Activated CD4-positive, alpha-beta T cell treated with anti-CD3 and anti-CD28 coated beads, Interleukin-2, amount 50 U/mL, for 48 hours (primary cell): ENCODE measurements at places on chromosomes 4 and X.

DNA sequence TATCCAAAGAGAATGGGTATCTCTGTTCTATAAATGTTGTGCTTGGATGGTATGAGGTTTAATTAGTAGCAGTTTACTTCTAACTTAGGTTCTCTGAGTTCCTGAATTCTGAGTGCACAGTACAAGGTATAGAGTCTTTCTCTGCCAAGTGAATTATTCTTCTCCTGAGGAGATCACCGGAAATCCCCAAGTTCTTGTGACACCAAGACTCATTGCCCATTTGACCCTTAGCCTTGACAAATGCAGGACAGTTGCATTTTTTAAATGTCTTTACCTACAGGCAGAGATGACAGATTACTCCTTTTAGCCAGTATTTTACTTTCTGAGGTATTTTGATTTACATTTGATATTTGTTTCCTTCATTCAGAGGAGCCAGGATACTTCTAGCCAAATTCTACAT is 72.9 kb downstream of the MAOA start:
- DNase-seq, result no peak

GRCh38 chr4:74364652-74365491 is at the start of gene EREG:
TSS of gene EREG (plus strand) at chr4:74365145. CDS start at chr4:74365309, 164 bp downstream.
- DNase-seq, result peak; percentile 21

DNA sequence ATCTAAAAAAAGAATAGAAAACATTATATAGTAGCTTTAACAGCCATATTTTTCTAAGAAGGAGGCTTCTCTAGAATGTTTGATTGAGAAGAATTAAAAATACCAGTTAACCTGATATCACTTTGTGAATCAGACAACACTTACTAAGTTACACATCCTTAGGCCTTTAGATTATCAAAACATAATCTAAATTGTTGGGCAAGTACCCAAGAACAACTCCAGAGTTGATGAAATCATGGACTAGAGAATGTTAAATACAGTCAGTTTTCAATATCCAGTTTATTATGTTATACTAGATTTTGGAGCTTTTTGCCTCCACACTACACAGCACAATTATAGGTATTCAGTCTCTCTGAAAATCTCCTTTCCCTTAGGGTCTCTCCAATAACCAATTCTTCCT is 39.6 kb downstream of the ARL13A start:
- no peak for DNase-seq

GRCh38 chrX:98398542-98398941 is 1514.8 kb downstream of the RPA4 start:
- DNase-seq, result no peak

GRCh38 chrX:9873952-9874351 is 87.7 kb downstream of the SHROOM2 start:
- peak; percentile 44 for DNase-seq

DNA sequence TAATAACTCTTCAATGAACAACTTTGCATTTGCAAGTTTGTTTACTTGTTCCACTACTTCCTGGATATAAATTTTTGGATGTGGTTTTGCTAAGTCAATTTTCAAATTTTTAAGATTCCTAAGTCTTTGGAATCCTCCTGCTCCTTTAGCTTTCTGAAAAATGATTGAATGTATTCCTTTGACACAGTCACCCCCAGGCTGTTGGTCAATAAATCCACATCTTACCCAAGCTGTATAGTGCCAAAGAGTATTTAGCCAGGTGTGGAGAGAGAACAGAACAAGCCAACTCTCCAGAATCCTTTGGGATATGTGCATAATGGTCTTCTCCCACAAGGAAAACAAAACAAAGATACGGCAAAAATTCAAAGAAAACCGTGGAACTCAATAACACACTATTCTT is 56.9 kb upstream of the INTU start:
- no peak for DNase-seq

DNA sequence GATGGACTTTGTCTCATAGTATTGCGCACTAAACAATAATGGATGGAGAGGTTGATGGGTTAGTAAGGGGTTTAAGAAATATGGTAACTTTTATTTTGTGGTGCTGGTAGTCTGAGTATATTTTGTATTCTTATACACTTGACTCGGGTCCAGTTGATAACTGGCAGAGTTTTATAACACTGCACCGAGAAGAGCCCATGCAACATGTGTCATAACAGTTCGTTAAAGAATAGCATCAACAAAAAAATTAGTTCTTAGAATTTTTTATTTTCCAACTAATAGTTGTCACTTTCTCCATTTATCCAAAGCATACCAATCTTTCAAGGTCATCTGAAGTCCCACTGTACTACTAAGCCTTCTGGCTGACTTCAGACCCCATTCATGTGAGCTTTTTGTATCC is 175.1 kb downstream of the SOWAHB start:
- DNase-seq, result no peak

GRCh38 chr4:63348735-63349673 is 1060.2 kb downstream of the TECRL start:
- DNase-seq, result no peak

DNA sequence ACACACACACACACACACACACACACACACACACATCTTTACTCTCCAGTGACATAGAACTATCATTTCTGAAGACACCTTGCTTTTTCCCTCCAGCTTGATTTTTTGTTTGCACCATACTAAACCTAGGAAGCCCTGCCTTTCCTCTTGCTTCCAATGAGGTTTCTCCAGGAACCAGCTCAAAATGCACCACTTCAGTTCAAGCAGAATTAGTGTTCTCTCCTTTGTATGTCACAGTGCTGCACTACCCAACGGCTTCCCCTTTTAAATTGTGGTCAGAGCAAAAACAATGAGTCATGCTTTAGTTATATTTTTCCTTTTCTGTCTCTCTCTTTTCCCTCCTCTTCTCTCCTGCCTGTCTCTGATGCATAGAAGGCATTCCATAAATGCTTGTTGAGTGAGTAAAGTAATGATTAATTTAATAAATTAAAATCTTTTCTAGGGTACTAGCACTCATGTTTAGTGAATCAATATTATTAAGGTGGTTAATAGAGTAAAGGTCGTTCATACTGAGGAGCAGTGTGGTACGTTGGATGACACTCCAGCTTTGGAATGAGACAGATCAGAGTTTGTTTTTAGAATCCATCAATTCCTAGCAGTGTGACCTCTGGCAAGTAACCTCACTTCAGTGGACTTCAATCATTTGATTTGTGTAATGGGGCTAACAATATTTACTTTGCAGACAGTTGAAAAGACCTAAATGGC is 5.9 kb downstream of the RTL3 start:
- no peak for DNase-seq

DNA sequence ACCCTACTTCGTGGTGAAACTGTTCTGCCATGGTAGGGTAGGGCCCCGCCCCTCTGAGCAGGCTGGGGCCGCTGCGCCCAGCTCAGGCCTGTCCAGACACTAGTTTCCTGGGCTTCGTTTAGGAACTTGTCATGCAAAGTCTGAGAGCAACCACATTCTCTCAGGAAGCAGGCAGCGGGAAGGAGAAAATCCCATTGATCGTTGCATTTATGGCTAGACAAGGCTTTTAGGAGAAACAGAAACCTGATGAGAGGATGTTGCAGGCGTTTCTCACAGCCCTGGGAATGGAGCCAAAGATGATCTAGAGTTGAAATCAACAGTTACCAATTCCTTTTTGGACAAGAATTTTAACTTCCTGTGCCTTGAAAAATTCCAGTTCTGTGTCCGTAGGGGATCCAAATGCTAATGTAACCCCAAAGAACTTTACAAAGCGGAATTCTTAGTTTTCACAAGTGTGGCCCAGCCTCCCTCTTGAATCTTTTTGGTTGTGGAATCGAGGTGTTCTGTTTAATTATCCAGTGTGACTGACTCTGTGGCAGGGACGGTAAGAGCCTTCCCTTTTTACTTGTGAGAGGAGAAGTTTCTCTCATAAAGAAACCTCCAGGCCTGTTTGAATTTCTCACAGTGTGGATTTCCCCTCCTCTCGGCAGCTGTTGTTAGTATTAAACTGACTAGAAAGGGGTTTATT is 4.5 kb upstream of the CXCL9 start:
- DNase-seq, result no peak

GRCh38 chr4:82076359-82076758 is 297.4 kb downstream of the HNRNPD start:
- DNase-seq, result no peak

DNA sequence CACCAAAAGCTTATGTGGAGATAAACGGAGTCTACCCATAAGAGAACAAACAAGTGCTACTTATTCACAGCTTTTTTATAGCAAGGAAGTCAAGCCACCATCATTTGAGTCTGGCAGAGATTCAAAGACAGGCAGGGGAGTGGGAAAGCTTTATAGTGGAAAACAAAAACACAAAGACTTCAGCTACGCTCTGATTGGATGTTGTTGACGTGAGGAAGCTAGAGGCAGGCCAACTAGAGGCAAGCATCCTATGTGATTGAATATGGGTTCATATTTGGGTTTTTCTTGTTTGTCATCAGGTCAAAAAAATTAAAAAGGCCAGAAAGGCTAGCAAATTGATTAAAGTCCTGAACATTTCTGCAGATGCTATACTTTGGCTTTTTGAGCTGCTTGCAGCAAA is 719 bp upstream of the TCEAL4 start:
- no peak for DNase-seq

- DNase-seq, result no peak
These were observed 42.6 kb upstream of the PARM1 start for GRCh38 chr4:74890341-74890740.

GRCh38 chr4:14196131-14196530 is 568.6 kb upstream of the BOD1L1 start:
- DNase-seq, result peak; percentile 8

DNA sequence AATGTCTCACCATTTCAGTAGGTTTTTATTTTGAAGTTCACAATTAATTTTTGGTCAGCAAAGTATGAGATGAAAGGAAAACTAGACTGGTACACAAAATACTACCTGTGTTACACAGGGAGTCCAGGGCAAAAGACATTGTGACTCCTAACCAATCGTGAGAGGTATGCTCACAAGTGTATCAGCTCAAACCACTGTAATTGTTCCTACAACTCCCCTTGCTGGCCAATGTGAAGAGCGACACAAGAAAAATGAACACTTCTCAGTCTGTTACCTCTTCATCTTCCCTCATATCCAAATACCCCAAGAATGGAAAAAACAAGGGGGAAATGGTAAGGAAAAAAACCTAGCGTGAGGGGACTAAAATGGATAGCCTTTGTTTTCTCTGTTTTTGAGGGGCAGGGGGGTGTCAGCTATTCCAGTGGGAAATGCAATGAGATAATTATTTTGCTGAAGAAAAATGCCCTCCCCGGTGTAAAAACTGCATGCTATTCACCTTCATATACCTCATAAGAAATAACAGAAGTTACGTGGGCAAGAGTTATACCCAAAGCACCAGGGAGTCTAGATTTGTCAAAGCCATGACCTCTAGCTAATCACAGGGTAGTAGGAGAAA is 30.6 kb upstream of the NSUN7 start:
- no peak for DNase-seq

- DNase-seq, result no peak
These were observed 37.4 kb downstream of the PRDX4 start for GRCh38 chrX:23704673-23705206.

GRCh38 chrX:29172880-29173279 is 585.6 kb downstream of the IL1RAPL1 start:
- DNase-seq, result no peak

DNA sequence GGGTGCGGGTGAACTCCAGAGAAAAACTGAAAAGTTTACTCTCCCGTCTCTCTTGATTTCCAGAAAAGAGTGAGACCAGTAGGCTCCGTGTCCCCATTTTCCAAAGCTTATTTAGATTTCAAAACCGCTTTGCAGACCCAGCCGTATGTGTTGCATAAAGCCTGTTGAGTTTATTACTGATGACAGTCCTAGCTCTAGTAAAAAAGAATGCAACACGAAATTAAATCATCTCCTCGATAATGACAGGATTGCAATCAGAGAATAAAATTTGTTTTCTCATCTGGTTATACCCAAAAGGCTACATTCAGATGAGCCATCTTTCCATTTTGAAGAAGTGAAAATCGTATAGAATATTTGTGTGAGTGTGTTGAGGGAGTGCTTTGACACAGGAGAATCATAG is 16.1 kb upstream of the VCX3A start:
- no peak for DNase-seq

- DNase-seq, result no peak
These were observed 2.5 kb downstream of the ATP11C start for GRCh38 chrX:139930401-139930800.

GRCh38 chr4:150743564-150744342 is 161.8 kb downstream of the MAB21L2 start:
- no peak for DNase-seq

DNA sequence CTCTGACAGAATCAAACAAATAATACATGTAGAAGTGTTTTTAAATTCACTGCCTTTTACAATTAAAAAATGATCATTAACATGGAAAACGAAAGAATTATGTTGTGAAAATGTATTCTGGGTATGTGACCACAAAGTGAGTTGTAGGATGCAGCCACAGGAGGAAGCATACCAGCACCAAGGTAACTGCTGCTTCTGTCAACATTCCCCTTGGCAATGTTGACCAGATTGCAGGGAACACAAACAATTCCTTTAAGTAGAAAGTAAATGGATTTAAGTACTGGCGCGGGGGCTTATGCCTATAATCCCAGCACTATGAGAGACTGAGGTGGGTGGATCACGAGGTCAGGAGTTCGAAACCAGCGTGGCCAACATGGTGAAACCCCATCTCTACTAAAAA is 1877.9 kb upstream of the PCDH7 start:
- DNase-seq, result no peak

GRCh38 chr4:174537634-174538033 is 15.3 kb upstream of the HPGD start:
- DNase-seq, result no peak

- DNase-seq, result no peak
These were observed 63.7 kb upstream of the RPL34 start for GRCh38 chr4:108556588-108557200.

GRCh38 chr4:79998201-79998600 is 74.8 kb downstream of the ANTXR2 start:
- DNase-seq, result no peak

DNA sequence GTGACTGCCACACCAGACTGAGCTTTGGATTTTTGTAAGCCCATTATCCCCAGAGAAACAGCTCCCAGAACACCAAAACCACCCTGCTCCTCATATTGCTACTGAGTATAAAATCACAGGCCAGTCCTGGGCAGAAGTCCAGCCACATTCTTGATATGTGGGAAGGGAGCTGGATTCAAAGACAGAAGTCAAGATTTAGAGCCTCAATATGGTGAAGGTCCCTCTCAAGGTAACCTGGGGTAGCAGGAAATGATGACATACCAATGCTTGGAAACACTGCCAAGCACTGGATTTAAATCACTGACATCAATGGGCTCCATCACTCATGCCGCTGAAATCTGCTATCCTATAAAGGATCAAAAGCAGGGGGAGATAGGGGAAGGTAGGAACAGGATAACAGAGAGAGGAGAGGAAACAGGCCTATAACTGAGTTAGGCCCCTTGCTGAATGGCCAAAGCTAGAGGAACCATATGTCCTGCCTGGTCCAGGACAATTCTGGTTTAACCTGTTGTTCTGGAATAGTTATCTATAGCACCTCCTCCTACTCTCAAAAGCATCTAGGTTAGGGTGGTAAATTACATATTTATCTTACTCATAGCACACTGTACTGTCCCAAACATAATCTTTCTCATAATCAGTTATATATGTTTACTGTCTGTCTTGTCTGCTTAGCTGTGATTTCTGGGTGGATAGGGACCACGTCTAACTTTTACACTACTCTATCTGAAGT is 83.7 kb upstream of the NHS start:
- no peak for DNase-seq
